Naive thymus-derived CD4-positive, alpha-beta T cell (primary cell): ENCODE measurements at places on chromosomes 5 and 9. TPM values are rescaled to one million over a fixed set of nuclear protein-coding genes. Genes with fewer than 3 reads are reported as not detected.

FRMD3 gene
- total RNA-seq = 0.84 and 0.92 TPM in 2 replicates

AFAP1L1 gene
- total RNA-seq = not detected in 2 replicates

PCDHGA12 gene
- 0.10 TPM in 1 of 2 replicates, not detected in the other for total RNA-seq

EDIL3 gene
- not detected for total RNA-seq

DNA sequence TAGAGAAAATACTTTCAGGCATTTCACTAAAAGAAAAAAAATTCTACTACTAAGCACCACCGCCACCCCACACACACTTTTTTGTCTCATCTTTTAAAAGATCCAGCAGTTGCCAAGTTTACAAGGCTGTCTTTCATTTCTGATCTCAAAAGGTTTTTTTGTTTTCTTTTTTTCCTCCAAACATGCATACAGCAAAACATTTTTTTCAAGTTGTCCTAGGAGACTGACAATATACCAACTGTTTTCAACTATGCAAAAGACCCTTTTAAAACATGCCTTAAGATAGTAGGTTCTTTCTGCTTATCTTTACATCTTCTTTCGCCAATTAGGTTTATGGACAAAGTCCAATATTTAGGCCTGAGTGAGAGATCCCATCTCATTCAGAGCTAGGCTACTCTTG, 65.2 kb downstream of the HMHB1 start:
- no peak for DNase-seq
- no peak overlapping the region for H3K4me3 ChIP-seq
- H3K4me1 ChIP-seq = no peaks in the 10 kb centered on the region
- no peak overlapping the region for H3K27ac ChIP-seq
- H3K27me3 ChIP-seq = no peaks in the 10 kb centered on the region

DNA sequence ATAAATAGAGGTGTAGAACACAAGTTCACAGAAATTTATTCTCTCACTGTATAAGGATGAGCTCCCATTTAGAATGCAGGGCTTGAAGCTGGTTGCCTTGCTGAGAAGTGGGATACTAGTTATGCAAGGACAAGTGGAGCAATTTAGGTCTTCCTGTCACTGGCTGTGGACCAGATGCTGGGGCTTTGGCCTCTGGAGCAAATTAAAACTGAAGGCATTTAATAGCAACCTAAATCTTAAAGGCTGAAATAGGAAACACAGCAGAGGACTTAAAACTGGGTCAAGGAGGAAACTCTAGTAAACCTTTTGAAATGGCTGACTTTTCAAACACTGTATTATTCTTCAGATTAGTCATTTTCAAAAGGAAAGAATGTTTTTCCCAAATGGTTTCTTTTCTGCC, 319.4 kb downstream of the RAB3C start:
- H3K27ac ChIP-seq = no peak overlapping the region
- H3K36me3 ChIP-seq = no peaks in the 10 kb centered on the region
- H3K4me3 ChIP-seq = no peak overlapping the region

DNA sequence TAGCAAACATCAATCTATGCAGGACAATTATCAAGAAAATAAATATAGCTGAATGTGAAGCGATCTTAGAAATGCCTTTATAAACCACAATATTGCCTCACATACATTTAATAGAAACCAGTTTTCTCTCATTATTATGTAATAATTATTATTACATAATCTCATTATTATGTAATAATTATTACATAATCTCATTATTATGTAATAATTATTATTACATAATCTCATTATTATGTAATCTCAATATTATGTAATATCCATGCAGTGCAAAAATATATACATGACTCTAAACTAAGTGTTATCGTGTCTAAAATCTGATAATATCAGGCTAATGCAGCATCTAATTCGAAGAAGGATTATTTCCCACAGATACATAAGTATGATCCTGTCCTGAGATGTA, 563.9 kb upstream of the SEMA6A start:
- H3K4me1 ChIP-seq = no peaks in the 10 kb centered on the region
- no peak overlapping the region for H3K27ac ChIP-seq
- H3K27me3 ChIP-seq = no peaks in the 10 kb centered on the region
- H3K4me3 ChIP-seq = no peak overlapping the region
- no peak for DNase-seq
- H3K36me3 ChIP-seq = no peaks in the 10 kb centered on the region

DNA sequence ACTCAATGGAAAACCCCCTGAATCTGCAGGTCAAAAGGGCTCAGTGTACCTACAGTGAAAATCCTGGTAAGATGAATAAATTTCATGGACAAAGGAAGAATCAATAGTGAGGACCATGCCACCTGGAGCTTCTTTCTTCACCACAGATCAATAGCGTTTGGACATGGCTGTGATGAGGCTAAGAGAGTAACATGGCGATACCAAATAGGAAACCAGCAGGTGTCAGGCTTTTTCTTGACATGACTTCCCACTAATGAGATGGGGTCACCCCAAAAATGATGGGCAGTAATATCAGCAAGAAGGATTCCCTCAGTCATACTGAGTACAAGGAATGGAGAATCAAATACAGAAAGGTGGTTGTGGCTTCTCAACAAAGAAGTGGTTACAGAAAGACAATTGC, 208.5 kb upstream of the PLPPR1 start:
- H3K36me3 ChIP-seq = no peaks in the 10 kb centered on the region
- H3K4me3 ChIP-seq = no peak overlapping the region
- no peak for DNase-seq
- H3K4me1 ChIP-seq = no peaks in the 10 kb centered on the region

DNA sequence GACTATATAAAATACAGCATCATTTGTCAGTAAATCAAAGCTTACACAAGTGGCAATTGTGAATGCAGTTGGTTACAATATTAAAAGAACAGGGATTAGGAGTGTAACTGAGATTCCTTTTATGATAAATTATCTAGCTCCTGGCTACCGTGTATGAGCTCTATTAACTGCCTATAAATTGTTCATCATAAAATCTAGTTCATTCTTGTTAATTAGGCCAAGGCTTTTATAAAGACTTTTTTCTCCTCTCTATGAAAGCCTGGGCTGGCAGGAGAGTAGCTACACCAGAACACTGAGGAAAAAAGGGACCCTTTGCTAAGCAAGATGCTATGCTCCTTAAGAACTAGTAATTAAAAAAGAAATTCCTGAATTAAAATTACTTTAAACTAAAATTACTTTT, 132.4 kb upstream of the MEF2C start:
- H3K27me3 ChIP-seq = no peaks in the 10 kb centered on the region
- no peak overlapping the region for H3K27ac ChIP-seq
- no peaks in the 10 kb centered on the region for H3K4me1 ChIP-seq
- H3K4me3 ChIP-seq = no peak overlapping the region

- no peak overlapping the region for H3K27ac ChIP-seq
- H3K4me1 ChIP-seq = no peaks in the 10 kb centered on the region
- no peaks in the 10 kb centered on the region for H3K27me3 ChIP-seq
- no peak overlapping the region for H3K4me3 ChIP-seq
- DNase-seq = no peak
Observed at GRCh38 chr5:24609706-24610105, 35.1 kb downstream of the CDH10 start.

DNA sequence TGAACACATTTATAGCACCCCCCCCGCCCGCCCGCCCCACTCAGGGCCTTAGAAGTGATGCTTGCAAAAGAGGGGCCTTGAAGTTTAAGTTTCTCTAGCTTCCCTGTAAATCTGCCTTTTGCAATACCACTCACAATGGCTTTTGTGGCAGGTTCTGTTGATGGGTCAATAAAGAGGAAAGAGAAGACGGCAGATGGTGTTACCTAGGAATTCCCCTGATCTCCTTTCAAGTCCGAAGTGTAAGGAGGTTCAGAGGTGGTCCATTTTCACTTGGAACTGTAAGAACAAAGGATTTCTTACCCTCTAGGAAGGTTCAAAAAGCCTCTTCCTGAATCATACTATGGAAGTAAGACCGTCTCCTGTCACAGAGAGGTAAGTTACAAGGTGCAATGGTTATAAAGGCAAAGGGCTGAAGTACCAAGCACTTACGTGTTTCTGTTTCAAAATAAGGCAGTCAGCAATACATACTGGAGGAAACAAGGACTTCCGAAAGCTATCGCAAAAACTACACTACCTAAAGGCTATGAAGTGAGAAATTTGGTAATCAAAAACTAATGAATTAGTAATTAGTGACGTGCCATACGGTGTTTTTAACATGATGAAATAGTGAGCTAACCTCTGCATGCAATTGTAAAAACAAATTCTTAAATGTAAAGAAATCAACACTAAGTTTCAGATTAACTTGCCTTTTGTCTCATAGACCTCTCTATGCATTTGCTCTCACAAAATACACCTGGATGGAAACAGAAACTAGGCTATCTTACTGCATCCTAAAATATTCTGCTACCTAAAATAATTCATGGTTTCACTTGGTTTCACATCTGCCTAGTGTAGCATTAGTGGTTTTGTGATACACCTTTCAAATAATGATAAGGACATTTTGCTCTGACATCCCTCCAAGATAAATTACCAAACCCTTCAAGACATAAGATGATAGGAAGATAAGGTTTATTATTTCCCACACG, 589.4 kb upstream of the FAM174A start:
- no peaks in the 10 kb centered on the region for H3K4me1 ChIP-seq
- no peaks in the 10 kb centered on the region for H3K36me3 ChIP-seq
- no peak overlapping the region for H3K27ac ChIP-seq
- H3K27me3 ChIP-seq = no peaks in the 10 kb centered on the region
- no peak overlapping the region for H3K4me3 ChIP-seq

- no peaks in the 10 kb centered on the region for H3K27me3 ChIP-seq
- no peaks in the 10 kb centered on the region for H3K36me3 ChIP-seq
- H3K4me3 ChIP-seq = no peak overlapping the region
- H3K27ac ChIP-seq = no peak overlapping the region
Observed at GRCh38 chr5:31251032-31251431, 57.5 kb downstream of the CDH6 start.

DNA sequence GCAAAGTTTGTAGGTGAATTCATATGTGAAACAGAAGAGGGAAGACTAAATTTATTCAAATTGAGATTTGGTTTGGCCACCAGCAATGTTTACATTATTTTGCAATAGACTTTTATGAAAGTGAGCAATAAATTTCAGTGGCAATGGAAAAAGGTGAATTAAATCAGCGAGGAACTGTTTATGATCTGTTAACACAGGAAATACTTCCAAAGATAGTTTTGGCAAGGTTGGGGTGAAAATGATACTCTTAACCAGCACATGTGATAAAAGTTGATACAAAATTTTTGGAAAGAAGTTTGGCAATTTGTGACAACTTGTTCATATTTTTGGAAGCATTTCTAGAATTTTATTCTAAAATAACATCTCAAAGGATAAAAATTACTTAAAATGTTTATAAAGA, 119.8 kb downstream of the ARHGEF28 start:
- H3K4me3 ChIP-seq = no peak overlapping the region
- no peaks in the 10 kb centered on the region for H3K36me3 ChIP-seq
- H3K4me1 ChIP-seq = no peaks in the 10 kb centered on the region
- DNase-seq = no peak

- H3K36me3 ChIP-seq = peaks cover 39% of the 10 kb centered on the region
- no peak for DNase-seq
- no peak overlapping the region for H3K27ac ChIP-seq
- H3K4me3 ChIP-seq = no peak overlapping the region
- H3K27me3 ChIP-seq = no peaks in the 10 kb centered on the region
Observed at GRCh38 chr9:113187929-113188595, 33.0 kb downstream of the FKBP15 start.
